ENCODE measurements at places on chromosomes 5 and 9.

DNA sequence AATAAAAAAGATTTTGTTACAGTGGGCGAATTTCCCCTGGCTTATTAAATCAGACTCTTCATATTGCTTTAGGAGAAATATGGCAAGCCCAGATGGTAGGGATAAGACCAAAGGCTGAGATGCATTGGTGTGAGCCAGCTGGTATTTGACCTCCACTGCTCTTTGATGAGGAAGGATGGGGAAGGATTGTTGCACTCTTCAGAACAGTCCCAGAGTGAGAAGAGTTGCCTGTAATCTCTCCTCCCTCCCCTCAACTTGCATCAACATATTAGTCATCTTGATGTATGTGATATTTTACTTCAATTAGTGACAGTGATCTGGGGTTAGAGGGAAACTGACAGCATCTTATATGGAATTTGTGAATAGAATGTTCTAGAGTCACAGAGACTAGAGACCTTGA, 136.6 kb downstream of the ADAMTS12 start:
- peak; percentile 46 for DNase-seq

DNA sequence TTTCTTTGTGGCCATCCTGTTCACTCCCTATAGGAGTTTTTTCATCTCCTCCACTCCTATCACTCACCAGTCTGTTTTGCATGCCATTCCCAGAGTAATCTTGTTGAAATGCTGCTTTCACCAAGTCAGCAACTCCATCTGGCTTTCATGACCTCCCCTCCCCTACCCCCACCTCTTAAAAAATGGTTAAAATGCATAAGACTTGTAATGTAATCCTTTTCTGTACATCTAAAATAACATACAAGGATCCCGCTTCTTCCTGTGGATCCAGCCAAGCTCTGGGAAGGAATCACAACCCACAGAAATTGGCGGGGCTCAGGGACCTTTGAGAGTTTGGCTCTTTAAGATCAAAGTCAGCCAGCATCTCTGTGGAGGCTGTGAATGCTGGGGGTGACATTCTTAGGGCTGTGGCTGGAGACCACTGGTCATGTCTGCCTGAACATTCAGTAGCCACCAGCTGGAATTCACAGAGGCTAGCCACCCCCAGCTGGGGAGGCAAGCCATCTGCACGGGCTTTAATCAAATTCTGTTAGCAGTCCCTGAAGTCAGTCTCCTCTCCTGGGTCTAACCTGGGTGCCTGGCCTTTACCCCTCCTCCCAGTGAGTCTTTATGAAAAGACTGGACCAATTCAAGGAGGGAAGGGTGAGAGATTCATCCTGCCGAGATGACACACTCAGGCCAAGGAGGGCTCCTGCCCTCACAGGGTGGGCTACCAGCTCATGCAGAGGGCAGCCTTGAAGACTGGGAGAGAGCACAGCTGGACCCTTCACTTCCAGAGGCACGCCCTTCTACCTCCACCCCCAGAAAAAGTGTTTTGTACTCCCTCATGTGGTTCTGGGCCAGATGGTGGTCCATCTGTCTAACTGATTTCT, 132.9 kb downstream of the LIFR start:
- peak; percentile 87 for DNase-seq

DNA sequence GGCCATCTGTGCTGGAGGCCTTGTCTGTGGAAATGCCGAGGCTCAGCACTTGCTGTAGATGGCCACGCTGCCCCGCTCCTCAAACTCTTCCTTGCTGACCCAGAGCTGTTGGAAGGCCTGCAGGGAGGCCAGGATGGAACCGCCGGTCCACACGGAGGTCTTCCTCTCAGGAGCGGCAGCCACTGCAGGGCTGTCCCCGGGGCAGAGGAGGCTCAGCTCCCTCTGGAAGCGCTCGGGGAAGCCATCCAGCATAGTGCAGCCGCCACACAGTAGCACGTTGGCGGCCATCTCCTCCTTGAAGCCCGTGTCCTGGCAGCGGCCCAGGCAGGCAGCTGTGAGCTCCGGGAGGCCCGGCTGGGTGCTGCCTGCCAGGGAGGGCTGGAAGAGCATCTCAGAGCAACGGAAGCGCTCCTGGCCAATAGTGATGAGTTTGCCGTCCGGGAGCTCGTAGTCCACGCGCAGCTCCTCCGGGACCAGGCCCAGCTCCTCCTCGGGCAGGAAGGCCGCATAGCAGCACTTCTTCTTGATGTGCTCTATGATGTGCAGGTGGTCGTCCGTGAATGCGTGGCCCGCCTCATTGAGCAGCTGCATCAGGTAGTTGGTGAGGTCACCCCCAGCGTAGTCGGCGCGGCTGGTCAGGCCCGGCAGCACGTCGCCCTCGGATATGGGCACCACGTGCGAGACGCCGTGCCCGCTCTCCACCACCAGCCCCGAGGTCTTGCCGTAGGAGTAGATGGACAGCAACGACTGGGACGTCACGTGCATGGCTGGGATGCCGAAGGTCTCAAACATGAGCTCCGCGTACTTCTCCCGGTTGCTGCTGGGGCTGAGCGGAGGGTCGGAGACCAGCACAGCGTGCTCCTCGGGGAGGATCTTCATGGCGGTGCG, 901 bp downstream of the ACTL7B start:
- no peak for DNase-seq

GRCh38 chr5:160835376-160835775, 16.6 kb downstream of the ATP10B start:
- peak; percentile 1 for DNase-seq

- no peak for DNase-seq
Observed at GRCh38 chr9:134991808-134992754, 74.4 kb upstream of the FCN1 start.

GRCh38 chr5:18712936-18713485, 1078.8 kb downstream of the TAF11L14 start:
- no peak for DNase-seq

- peak; percentile 38 for DNase-seq
Observed at GRCh38 chr5:68287976-68288706, 72.6 kb downstream of the PIK3R1 start.

DNA sequence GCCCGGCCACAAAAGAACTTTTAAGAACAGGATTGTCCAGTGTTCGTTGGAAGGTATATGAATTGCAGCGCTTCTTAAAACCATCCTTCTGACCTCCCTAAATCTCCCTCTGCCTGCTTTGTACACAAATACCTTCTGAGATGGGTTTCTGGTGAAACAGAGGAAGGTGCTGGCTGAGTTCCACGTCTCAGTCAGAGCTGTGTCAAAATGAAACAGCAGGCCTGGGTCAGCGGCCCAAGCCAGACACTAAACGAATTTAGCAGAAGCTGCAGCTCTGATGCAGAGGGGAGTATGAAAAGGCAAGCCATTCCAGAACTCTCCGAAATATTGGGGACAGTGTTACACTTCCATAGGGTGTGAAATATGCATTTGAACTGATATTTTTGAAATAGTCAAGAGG, 37.8 kb upstream of the CRB2 start:
- DNase-seq, result no peak

- DNase-seq, result peak; percentile 72
Observed at GRCh38 chr9:129610473-129611306, 10.2 kb downstream of the C9orf50 start.

- DNase-seq, result no peak
Observed at GRCh38 chr5:170716396-170716795, 67.1 kb upstream of the GABRP start.

DNA sequence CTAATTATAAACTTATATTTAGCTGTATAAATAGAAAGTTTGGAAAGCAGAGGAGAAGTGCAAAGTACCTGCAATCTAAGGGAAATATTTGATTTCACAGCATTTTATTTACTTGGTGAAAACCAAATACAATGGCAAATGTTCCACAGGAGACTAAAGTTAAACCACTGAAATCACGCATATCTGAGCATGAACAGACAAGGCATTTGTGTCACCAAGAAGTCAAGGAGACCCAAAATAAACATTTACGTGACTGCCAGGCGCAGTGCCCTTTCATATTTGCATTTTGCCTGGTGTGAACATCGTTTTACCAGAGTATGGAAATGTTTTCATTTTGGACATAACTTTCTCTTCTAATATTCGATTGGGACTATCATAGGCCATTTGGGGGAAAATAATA, 20.6 kb downstream of the UGCG start:
- no peak for DNase-seq

- no peak for DNase-seq
Observed at GRCh38 chr5:176489077-176489476, 40.9 kb downstream of the FAF2 start.

DNA sequence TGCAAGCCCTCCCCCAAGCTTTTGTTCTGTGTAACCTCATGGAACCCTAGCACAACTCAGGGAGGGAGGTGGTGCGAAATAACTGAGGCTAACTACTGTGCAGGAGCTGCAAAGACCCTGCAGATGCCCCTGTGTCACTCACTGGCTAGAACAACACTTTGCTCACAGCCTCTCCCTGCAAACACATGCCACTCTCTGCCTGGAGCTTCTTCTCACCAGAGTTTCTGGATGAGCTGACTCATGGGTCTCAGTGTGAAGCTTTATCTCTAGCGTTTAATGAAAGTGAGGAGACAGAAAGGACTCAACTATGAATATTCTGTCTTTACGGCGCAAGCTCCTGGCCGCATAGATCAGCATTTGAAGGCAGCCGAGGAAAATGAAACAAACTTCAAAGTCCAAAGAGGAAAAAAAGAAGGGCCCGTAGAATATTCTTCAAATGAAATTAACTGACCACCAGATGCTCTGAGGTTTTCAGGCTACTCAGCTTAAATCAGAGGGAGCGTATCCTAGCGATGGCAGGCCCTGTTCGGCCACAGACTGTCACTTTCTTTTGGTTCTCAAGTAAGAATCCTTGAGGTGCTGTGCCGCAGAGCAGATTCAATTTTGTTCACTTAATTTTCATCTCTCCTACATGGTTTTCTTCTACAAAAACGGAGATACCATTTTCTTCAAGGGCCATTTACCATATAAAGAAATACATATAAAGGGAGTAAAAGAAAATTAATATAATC, 77.7 kb upstream of the TAS2R1 start:
- DNase-seq, result no peak

All from fibroblast of upper back skin (primary cell).